ENCODE measurements at places on chromosomes 3 and 15.

DNA sequence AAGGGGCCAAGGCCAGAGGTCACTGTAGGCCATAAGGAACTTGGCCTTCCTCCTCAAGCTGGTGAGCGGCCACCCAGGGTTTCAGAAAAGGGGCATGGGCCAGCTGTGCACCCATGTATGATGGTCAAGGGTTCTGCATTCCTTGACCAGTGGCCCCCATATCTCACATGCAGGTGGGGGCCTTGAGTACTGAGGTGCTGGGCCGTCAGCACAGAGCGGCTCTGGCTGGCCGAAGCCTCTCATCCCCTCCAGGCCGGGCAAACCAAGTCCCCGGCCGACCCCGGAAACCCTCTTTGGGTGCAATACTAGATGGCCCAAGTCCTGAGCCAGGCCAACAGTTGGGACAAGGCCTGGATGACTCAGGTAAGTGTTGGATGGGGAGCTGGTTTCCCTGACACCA, 9.5 kb downstream of the ALG3 start:
- DNase-seq = no peak

DNA sequence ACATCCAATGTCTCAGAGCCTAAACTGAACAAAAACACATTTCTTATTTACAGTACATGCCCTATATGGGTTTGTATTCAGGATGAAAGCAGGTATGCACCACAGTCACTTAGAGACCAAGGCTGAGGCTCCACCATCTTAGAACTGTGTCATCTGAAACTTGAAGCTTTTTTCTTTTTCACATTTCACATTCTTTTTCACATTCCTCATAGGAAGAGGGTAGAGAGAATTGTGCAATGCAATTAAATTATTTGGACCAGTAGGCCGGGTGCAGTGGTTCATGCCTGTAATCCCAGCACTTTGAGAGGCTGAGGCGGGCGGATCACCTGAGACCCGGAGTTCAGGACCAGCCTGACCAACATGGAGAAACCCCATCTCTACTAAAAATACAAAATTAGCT, 591.0 kb downstream of the MECOM start:
- DNase-seq = no peak

- no peak for DNase-seq
Observed at GRCh38 chr3:187292181-187292580, 644 bp upstream of the MASP1 start.

DNA sequence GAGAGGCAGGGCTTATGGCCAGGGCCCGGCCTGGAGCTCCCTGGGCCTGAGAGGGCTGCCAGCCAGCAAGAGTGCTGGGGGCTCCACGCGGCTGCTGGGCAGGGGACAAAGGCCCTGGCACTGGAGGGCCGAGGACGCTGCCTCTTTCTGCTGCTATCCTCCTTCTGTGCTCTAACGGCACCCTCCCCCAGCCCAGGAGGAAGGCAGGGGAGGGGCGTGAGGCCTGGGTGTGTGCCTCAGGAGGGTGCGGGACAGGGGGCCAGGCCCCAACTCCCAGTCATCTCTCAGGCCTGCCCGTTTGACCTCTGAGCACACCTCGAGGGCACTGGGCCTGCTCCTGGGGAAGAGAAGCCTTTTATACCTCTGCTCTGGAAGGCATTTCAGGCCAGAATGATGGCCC, 115.5 kb downstream of the ADCY5 start:
- no peak for DNase-seq

DNA sequence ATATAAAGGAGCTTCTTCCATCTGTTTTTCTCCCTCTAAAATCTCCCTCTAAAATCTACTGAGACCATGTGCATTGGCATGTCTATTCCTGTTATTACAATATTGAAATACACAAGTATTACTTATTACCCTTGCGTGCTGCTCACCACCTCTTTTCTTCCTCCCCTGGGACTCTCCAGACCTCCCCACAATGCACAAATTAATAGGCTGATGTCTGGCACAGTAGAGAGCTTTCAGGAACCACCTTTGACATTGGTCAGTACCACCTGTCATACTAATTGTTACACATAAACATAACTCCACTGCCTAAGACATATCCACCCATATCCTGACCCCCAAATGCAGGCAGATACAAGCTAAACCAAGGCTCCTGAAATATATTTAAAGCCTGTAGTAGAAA, 722.6 kb downstream of the FHIT start:
- DNase-seq = no peak

DNA sequence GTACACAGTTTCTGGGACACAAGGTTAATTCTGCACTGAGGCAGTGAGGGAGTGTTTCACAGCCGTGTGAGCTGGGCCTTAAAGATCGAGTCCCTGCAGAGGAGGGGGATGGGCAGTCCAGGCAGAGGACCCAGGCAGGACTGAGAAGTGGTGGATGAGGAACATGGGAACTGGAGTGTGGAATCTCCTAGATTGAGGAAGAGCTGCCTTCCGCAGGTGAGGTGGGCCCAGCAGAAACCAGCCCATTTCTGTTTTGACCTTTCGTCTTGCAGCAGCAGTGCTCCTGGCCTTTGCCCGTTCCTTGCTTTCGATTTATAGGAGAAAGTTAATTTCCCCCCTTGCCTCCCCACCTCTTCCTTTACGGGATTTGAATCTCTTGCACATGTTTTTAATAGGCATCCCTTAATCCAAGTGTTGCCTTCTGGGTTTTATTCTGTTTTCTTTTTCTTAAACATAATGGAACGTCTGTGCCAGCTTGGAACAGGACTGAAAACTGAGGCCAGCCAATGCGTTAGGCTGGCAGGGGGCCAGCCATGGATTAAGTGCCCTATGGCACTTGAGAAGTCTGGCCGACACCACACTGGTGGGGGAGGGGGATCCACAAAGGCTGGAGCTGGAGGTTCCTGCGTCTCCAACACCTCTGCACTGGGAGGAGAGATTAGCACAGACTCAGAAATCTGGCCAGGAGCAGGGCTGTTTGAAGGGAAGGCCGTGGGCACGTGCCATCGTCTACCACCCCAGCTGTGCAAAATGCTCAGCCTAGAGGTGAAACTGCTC, 78.1 kb downstream of the AAGAB start:
- no peak for DNase-seq

DNA sequence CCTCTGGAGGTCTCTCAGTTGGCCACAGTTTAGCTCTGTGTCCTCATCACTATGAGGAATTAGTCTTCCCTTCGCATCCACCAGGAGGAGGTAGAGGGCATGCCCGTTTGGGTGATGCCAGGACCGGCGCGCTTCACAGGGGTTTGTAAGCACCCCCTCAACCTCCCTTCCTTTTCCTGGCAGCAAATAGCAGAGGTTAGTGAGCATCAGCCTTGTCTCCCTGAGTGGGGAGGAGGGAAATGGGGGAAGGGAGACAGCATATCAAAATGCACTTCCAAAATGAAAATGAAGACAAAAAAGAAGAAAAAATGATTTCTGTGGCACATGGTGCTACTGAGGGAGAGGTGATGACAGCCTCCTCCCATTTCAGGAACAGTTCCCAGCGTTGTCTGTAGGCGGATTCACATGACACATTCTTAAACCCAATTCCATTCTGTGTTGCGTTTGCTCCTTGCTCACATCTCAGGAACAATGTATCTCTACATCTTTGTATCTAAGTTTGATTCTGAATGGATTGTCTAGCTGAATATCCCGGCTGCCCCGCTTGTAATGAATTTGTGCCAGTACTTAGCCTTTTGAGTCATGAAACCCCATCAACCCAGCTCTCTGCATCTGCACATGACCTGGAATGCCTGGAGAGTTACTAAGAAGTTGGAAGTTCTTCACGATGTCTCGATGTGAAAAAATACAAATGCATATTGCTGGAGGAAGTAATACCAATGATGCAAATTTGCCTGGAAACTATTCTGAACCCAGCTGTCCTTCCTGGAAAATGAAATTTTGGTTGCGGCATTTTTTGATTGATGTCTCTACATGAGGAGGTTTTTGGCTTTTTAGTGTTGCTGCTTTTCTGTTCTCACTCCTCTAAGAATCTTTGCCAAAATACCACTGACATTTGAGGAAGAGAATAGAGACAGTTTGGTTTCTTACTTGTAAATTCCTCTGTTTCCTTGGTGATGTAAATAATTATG, 45.2 kb downstream of the TYRO3 start:
- DNase-seq = no peak

DNA sequence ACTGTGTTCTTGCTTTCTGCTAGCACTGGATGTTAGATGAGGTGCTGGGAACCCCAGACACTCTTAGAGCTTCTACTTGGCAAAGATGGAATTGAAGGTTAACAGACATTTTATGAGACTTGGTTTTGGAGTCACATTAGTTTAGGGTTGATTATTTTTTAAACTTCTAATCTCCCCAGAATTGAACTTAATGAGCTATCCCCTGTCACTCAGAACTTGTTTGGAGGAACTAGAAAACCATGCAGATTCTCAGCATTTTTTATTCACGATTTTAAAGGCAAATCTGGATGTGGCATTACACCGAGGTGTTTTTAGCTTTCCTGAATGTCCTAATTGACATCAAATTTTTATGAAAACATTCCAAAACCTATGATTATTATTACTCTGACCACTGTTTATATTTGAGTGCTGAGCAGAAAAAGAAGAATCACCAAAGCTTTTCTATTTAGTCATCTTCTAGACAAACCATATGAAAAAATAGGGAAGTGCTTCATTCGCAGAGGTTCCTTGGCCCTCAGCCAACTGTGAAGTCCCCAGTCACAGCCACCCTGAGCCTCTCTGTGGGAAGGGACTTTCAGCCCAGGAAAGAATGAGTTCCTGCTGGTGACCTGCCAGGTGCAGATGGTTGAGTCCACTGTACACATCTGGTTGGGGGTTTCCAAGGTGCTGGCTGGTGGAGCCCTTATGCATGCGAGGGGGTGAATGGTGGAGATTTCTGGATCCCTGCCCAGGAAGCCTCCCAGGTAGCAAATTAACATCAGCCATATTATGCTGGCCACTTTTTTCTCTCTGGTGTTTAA, 196.0 kb upstream of the TOPAZ1 start:
- DNase-seq = no peak

DNA sequence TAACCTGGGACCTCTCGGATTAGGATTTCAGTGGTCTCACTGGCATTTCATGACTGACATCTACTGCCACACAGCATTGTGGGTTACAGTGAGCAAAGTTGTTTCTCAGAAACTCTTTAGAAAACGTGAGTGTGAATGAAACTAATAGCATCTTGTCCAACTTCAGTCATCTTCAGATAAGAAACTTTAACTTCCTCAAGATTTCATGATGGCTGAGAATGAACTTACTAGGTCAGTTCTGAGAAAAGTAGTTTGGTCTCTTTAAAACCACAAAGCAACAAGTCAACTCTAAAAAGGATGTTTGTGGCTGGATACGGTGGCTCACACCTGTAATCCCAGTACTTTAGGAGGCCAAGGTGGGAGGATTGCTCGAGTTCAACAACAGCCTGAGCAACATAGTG, 14.2 kb upstream of the HOMER2 start:
- DNase-seq = no peak

DNA sequence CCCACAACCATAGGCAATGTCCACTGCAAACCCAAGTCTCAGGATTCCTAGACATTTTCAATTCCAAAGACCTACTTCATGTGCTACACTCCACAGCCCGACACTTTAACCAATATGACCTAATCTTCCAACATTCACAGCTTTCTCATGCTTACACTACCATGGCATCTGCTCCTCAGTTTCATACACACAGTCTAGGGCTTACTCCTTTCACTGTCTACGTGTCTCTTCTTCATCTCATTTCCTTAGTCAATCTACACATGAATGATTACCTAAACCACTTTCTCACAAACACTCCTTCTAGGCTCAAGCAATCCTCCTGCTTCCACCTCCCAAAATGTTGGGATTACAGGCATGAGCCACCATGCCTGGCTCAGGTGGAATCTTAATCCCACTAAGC, 106.3 kb downstream of the STAG1 start:
- no peak for DNase-seq

DNA sequence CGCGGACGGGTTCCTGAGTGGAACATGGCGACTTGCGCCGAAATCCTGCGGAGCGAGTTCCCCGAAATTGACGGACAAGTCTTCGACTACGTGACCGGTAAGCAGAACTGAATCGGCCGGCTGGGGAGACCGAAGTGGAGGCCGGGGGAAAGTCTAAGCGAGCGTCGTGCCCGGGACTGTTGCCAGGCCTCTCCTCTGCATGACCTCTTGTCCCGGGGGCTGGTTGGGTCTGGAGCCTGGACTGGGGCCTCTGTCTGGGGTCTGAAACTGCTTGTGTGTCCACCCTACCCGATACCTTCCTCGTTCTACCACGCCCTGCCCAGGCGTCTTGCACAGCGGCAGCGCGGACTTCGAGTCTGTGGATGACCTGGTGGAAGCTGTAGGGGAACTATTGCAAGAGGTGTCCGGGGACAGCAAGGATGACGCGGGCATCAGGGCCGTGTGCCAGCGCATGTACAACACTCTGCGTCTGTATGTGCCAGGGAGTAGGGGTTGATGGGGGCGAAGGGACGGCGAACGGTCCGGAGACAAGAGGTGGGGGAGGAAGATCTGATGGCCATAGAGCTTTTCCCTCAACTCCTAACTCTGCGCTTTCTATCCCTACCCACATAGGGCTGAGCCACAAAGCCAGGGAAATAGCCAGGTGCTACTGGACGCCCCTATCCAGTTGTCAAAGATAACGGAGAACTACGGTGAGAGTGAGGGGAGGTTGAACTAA, at the start of gene ABCF3:
Gene ABCF3 (plus strand): TSS at position 16 of the 718 bp plus-strand sequence. CDS start 9 bp downstream, at position 25.
- DNase-seq = no peak

GRCh38 chr15:25900901-25901300, 37.8 kb upstream of the ATP10A start:
- no peak for DNase-seq

DNA sequence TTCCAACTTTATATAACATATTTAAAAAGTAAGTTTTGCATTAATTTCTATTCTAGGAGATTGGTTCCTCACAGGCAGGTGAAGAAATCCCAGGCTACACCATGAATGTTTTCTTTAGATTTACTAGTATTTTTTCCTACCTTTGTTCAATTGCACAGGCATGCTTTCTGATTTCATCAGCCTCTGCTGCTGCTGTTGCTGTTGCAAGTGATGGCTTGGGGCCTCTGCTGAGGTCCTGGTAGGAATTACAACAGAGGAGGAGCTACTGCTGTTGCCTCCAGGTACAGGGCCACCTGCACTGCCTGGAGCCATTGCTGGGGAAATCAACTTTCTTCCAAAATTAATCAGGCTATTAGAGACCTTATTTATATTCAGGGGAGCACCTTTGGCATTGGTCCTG, 353.3 kb downstream of the PLCL2 start:
- no peak for DNase-seq

GRCh38 chr3:73685061-73685460, 60.3 kb upstream of the PDZRN3 start:
- no peak for DNase-seq

GRCh38 chr3:163891771-163892170, 1186.5 kb downstream of the SI start:
- DNase-seq = no peak

Measured in activated CD8-positive, alpha-beta memory T cell treated with anti-CD3 and anti-CD28 coated beads for 1 hour (primary cell).